ENCODE measurements at places on chromosomes 2 and 18.

DNA sequence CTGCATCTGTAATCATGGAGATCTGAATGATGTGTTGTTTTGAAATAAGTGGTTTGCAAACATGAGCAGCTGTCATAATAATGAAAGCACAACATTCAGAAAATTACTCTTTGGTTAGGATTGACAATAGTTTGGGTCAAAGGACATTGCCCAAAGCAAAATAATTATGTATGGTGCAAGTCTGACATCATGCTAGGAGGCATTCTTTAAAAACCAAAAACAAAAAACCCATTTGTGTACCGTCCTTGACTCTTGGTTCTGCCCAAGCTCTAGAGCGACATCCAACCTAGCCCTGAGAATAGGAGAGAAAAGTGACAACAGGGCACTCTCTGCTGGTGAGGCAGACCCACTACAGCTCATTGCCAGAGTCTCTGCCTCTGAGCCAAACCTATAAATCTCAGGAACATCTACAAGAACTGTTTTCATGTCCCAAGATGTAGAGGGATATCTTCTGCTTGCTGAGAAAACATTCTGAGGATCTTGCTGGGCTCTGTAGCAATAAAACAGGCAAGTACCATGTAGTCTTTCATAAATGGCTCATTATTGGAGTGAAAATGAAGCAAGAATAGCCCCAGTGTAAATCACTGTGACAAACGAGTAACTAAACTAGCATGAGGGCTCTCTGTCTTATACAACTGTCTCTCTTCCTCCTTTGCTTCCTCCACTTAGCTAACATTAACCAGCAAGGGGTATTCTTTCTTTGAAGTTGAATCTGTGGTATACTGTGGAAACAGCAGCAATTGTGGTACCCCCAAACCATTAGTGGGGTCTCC, 266.8 kb upstream of the CXCR4 start:
- no peak for DNase-seq

- no peak for DNase-seq
Measured at GRCh38 chr18:9792565-9793245, 84.6 kb downstream of the RAB31 start.

DNA sequence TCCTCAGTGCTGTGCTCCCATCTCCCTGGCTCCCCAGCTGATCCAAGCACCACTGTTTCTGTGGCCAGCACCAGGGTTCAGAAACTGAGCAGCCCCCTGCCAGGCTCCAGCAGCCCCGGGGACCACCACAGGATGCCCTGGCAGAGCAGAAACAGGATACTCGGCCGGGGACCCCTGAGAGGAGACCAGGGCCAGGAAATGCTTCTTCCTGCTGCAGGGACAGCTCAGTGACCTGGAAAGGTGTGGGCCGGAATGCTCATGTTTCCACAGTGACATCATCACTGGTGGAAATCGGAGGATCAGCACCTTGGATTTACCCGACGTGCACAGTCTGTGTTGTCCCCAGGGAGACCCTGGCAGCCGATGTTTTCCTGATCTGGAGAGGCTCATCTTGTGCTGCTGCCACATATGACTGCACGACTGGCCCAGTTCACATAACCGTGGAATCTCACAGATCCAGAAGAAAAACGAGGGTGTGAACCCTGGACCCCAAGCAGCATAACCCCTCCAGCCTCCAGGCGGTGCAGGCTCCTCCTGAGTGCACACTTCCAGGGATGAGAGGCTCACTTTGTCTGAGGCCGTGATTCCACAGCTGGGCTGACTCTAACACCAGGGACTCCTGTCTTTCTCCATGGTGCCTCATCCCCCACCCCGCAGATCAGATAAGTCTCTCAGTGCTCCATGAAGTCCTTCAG, 58.0 kb downstream of the DDX1 start:
- no peak for DNase-seq

DNA sequence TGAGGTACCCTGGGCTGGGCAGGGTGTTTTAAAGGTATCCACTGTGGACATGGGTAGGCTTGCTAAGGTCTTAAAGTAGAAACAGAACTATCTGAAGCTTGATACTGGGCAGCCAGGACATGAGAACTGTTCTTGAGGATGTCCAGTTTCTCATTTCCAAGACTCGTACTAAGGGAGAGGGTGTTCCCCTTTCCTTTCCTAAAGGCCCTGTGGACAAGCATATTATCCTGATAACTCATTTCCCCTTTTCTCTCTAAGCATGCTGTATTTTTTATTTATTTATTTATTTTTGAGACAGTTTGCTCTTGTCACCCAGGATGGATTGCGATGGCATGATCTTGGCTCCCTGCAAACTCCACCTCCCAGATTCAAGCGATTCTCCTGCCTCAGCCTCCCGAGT, 273.6 kb downstream of the PRKCE start:
- DNase-seq: no peak

GRCh38 chr2:236309669-236310029, 45.4 kb upstream of the ASB18 start:
- no peak for DNase-seq
